NCI-H774 (cell line): ENCODE measurements at places on chromosomes 5 and 9.

- no peak for DNase-seq
These were observed 24.3 kb upstream of the XPA start for GRCh38 chr9:97721396-97721795.

DNA sequence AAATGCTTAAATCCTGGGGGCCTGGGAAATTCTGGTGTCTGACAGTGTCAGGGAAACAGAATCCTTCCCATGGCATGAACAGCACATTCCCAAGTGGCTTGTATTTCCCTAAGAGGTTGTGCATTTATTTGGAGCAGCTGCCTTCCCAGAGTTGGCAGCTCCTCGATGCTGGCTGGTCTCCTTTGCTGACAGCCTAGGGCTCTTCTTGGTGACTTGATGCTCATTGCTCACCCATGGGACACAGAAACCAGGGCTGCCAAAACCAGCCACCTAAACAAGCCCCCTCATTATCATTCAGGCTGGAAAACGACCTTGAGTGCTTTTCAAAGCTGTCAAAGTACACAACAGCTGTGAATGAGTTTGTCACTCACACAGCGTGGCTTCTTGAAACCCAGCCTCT lies 24.2 kb downstream of the ENHO start:
- no peak for DNase-seq

DNA sequence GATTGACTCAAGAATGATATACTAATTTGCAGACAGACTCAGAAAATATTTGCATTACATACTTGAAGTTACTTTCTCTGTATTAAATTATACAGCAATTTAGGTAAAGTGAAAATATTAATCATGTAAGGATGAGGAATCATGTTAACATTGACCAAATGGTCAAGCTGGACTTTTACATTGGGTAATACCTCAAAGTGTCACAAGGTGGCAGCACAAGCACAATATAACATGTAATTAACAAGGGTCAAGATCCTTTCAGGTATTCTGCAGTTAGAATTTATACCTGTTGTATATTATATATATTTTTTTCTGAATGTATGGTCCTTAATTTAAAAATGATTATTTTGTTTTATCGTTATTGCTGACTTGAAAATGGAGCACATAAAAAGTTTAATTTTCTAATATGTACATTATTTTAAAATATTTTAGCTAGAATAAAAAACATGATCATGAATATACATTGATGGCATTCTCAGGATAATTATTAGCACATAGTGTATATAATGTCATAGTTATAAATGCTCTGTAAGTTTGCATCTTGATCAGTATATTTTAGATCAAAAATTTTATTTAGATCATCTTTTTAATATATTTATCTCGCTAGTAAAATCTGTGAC lies 8.6 kb downstream of the HAPLN1 start:
- DNase-seq = peak; percentile 12

DNA sequence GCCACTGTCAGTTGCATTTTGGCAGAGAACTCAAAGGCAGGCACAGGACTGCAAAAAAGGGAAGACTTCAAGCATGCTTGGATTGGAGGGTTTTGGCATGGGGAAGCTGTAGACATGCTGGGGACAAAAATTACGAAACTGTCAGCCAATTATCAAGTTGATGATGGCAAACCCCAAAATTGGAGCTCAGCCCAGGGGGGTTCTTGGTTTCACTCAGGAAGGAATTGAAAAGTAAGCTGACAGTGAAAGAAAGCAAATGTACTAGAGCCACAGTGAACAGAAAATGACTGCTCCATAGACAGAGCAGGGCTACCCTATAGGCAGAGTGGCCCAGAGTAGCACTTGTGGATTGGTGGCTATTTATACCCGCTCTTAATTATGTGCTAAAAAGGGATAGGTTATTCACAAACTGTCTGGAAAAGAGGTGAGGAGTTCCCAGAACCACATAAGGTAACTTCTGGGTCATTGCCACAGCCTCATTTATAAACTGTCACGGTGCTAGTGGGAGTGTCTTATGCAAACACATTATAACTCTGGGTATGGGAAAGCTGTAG lies 14.6 kb upstream of the CFAP95 start:
- DNase-seq = no peak

DNA sequence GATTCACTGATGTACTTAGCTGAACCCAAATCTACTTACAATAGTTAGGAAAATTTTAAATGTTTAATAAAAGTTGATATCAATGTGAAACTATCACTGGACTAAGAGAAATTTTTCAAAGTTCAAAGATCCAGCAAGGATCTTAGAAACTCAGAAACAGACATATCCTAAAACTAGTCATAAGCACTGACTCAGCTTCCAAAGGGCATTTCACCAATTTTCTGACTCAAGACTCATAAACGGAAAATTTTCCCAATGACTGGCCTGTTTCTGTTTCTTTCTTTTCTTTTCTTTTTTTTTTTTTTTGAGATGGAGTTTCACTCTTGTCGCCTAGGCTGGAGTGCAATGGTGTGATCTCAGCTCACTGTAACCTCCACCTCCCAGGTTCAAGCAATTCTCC lies 66.6 kb downstream of the CDC14B start:
- DNase-seq = no peak

DNA sequence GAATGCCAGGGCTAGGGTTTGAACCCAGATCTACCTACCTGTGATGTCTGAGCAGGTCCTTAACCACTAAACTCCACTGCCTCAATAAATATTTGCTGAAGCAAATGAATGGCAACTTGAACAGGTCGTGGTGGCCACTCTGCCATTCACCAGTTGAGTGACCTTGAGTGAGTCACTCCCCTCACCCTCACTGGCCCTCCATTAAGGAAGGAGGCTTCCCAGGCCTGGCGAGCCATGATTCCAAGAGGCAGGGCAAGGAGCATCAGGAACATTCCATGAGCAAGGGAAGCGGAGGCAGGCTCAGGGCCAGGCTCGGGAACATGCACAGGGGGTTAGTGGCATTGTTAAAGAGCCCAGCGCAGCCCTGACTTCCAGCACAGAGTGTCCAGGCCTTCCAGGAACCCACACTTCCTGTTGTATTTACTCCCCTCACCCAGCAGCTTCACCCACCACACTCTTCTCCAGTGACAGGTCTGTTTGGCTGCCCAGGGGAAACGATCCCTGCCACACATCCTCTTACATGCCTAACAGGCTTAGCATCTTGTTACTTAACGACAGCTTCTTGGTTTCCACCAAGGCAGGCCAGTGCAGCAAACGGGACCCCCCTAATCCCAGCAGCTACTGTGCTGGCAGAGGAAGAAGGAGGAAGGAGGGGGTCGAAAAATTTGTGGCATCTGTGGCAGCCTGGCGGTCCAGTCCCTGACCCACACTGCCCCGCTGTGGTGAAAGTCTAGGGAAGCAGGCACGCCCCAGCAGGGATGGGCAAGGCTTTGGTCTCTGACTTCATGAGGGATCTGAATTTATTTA lies 43.7 kb upstream of the TTC1 start:
- DNase-seq = peak; percentile 16

GRCh38 chr9:129866394-129867135 lies 31.3 kb downstream of the USP20 start:
- no peak for DNase-seq

GRCh38 chr5:124180875-124181461 lies 565.5 kb downstream of the ZNF608 start:
- no peak for DNase-seq

DNA sequence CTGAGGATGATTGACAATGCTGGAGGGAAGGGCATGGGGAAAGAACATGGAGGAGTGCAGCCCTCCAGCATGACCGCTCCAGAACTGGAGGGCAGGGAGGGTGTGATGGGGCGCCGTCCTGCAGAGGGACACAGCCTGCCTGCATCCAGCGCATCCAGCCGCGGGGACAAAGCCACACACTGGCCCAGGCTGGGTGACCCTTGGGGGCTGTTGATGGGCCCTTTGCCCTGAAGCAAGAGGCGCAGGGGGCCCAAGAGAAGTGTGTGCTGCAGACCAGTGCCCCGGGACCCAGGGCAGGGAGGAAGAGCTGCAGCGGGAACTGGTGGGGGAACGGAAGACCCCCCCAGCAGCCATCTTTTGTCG lies 169.8 kb upstream of the PPP1R26 start:
- DNase-seq = no peak
